Effector CD4-positive, alpha-beta T cell (primary cell): ENCODE measurements at places on chromosomes 4 and X.

- no peak for DNase-seq
These were observed 38.7 kb upstream of the MAGEA10 start for GRCh38 chrX:152177052-152177451.

DNA sequence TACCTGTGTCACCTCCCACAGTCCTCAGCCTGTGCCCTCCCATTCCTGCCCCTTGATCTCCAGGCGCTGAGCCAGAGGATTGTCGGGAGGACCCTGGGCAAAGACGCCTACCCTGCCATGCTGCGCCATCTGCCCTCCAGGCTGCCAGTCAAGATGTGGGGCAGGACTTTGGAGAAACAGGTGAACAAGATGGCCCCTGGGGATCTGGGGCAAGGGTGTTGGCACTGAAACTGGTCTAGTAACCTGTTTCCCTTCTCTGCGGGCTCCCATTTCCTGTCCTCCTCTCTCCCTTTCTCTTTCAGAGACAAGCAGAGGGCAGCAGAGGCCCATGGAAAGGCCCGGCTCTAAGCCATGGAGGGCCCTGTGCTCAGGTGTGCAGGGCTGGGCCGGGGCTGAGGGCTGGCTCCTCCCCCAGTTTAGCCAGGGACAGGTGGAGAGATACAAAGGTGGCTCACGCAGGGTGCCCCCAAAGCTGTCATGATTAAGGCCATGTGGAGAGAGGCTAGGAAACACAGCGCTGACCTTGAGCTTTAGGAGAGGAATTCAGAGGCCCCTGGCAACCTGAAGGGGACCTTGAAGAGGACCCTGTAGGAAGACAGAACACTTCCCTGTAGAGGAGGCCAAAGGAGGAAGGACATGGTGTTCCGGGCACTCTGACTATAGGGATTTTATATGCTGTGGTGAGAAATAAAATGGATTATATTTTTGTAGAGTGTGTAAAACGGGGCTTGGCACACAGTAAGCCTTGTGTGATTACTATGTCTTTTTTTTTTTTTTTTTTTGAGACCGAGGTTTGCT, at the start of gene GLOD5:
GLOD5 (plus strand) TSS at position 74 of the 798 bp plus-strand sequence; CDS start at position 118, 44 bp downstream.
- no peak for DNase-seq

DNA sequence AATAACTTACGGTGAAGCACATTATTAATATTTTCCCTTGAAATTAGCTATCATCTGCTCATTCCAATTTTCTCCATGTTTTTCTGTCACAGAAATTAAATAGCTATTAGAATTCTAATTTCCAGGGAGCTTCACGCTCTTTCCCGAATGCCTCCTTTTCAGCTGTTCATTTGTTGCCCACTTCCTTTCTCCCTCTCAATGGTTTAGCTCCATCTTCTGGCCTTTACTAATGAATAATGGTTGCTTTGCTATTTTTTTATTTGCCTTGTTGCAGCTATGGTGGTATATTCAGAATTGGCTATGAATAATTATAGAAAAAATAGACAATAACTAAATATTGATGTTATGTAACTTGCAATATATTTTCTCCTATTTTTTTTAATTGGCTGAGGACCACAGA, 70.5 kb downstream of the GRIA2 start:
- no peak for DNase-seq

- DNase-seq: no peak
These were observed 15.7 kb upstream of the MSX1 start for GRCh38 chr4:4843635-4844291.

DNA sequence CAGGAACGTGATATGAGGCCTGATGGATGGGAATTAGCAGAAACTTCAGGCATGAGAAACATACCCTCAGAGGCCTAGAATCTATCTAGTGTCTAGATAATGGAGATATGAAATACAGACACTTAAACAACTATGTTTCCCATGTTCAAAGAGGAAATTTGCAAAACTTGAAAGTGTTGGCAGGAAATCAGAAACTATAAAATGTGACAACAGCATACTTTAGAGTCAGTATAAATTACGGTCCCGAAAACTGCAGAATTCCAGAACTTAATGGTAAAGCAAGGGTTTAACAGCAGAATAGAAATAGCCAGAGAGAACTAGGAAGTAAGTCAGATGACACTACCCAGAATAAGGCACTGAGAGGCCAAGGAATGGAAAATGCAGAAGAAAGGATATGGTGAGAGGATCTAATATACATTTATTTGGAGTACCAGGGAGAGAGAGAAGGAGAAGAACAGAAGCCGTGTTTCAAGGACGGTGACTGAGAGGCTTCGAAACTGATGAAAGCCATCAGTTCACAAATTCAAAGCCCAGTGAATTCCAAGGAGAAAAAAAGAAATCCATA, 7.4 kb downstream of the HTT-AS start:
- no peak for DNase-seq

- no peak for DNase-seq
These were observed 60.2 kb upstream of the CBR4 start for GRCh38 chr4:169070071-169070894.
